ENCODE measurements at places on chromosomes 4 and X.

DNA sequence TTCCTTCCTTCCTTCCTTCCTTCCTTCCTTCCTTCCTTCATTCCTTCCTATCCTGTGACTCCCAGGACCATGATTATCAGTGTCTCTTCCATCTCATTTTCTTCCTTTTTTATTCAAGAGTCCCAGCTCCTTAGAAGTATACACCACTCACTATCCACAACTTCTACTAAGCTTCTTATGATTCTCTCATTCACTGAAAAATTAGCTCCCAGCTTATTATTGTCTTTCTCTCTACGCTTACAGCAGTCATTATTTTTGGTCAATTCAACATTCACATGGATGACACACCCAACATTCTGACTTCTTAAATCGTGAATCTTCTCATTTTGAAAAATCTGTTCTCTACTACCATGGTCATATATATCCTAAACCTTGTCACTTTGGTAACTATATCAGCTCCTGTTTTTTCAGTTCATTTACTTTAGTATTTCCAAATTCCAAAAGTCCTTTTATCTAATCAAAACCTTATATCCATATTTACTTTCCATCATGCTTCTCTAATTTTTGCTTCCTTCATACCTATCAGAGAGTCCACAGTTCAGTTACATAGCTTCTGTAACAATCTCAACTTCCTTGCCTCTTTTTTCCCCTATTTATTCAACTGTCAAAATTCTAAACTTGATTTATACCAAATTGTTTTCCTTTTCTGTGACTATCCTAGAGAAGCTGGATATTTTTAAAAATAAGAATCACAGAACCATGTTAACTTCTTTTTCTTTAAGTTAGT, 677.5 kb downstream of the RAPGEF2 start:
- no peak for DNase-seq

GRCh38 chr4:76322236-76322635, 15.7 kb downstream of the STBD1 start:
- no peak for DNase-seq

- DNase-seq, result no peak
Measured at GRCh38 chr4:7382634-7383014, 52.1 kb downstream of the PSAPL1 start.

- DNase-seq, result no peak
Measured at GRCh38 chrX:7147413-7147977, at the start of gene STS. STS (plus strand) TSS chrX:7147712; CDS start chrX:7253200, 105,488 bp downstream.

GRCh38 chr4:182649698-182650477, 267.3 kb downstream of the DCTD start:
- no peak for DNase-seq

DNA sequence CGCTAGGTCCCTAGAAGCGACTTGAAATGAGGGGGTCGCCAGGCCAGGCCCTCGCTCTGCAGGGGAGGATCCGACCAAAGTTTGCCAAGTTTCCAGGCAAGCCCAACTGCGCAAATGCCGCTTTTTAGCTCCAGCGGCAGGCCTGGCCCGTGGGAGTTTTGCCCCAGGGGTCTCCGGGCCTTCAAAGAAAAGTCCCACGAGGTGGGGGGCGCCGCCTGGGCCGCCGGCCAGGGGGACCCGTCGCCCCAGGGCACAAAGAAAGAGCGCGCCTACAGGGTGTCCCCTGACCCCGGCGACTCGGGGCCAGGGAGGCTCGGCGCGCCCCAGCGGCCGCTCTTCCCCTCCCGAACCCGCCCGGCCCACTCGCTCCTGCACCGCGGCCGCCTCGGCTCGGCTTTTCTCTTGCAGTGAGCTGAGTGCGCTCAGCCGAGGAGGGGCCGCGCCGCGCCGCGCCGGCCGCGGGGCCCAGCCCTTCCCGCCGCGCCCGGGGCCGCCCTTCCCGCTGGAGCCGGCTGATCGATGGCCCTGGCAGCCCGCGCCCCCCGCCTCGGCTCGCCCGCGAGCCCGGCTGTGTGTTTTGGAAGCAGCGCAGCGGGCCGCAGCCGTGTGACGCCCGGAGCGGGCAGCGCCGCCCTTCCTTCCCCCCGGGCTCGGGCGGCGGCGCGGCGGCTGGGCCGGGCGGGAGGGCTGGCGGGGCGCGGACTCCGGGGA, 754 bp upstream of the KLF3 start:
- DNase-seq, result no peak

- no peak for DNase-seq
Measured at GRCh38 chr4:104351706-104352105, 143.0 kb downstream of the CXXC4 start.

- DNase-seq, result no peak
Measured at GRCh38 chrX:42606591-42606990, 171.4 kb downstream of the PPP1R2C start.

DNA sequence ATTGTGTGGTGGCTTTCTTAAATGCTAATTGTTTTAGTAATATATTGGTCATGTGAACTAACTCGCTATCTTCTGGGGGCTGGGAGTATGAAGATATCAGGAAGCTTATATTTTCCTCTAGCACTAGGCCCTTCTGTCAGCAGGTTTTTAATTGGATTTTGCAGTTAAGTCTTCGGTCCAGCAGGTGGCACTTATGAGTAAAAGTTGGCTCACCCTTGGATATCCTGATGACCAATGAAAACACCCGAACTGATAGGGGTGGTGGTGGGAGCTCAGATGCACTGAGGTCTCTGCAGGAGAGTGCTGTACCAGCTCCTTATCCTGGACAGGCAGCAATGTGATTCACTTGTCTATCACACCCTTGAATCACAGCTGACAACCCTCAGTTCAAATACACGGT, 1365.8 kb upstream of the DIAPH2 start:
- no peak for DNase-seq

- DNase-seq, result no peak
Measured at GRCh38 chr4:126800575-126801141, 832.1 kb upstream of the INTU start.

GRCh38 chrX:65673857-65674203, 6.4 kb downstream of the MSN start:
- DNase-seq, result no peak

GRCh38 chr4:21848021-21848420, 100.6 kb downstream of the KCNIP4 start:
- DNase-seq, result no peak

DNA sequence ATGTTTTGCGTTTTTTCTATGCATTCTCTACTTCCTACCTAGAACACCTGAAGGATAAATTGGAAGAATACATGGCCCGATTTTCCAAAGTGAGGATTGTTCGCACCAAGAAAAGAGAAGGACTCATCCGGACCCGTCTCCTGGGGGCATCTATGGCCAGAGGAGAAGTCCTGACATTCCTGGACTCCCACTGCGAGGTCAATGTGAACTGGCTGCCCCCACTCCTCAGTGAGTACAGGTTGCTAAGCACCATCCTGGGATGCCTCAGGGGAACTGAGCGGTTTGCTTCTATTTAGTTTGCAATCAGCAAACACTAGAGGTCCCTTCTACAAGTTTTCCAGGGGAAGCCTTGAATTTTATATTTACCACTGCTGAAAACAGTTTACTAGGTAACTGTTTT, 359.3 kb upstream of the GALNT7 start:
- DNase-seq, result no peak

- DNase-seq, result no peak
Measured at GRCh38 chr4:97013711-97014110, 1129.6 kb downstream of the STPG2 start.

- no peak for DNase-seq
Measured at GRCh38 chrX:12790885-12791256, 341 bp upstream of the PRPS2 start.

DNA sequence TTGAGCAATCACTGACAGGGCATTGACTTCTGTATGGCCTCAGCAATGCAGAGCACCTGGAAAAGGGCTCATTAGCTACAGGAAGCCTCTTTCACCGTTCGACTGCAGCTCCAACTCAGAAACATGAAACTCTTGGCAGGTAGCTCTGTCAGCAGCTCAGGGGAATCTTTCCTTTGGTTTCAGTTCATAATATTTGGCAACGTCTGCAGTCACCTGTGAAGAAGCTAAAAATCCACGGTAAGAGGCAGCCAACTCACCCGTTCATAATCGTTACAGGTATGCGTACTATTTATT, 354.9 kb downstream of the CAMK2D start:
- no peak for DNase-seq

DNA sequence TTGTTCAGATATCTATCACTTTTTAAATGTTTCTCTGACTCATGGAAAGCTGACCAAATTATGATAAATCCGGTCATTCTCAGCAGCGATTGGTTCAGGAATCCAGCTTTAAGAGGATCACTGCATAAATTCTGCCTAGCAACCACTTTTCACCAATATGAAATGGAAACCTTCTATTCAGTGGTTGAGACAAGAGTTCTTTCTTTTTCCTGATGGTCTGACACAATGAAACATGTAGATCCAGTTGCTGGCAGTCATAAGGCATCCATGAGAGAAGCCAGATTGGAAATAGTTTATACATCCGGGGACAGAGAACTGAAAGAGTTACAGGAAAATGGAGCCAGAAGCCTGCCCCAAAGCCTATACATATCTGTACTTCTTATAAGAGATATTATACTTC, 27.2 kb downstream of the MAB21L2 start:
- DNase-seq, result no peak

DNA sequence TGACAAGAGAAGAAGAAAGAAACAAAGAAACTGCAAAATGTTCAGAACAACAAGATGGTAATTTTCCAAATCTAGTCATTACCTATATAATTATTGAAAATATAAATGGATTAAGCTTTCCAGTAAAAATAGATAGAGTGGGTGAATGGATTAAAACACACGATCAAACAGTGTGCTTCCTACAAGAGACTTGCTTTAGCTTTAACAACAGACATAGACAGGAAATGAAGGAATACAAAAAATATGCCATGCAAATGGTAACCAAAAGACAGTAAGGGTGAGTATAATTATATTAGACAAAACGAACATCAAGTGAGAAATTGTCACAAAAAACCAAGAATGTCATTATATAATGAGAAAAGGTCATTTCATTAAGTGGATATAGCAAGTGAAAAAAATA, 842.8 kb downstream of the CCSER1 start:
- no peak for DNase-seq

GRCh38 chr4:73753215-73753614, 12.8 kb downstream of the CXCL8 start:
- DNase-seq, result no peak

GRCh38 chr4:107804956-107805355, 19.8 kb upstream of the SGMS2 start:
- no peak for DNase-seq

DNA sequence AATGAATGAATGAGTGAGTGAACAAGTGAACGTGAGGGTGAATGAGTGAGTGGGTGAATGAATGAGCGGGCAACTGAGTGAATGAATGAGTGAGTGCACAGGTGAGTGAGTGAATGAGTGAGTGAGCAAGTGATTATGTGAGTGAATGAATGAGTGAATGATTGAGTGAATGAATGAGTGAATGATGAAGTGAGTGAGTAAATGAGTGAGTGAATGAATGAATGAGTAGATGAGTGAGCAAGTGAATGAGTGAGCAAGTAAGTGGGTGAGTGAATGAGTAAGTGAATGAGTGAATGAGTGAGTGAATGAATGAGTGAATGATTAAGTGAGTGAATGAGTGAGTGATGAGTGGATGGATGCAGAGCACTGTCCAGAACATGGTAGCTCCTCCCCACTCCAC, 205.8 kb downstream of the STK32B start:
- no peak for DNase-seq

DNA sequence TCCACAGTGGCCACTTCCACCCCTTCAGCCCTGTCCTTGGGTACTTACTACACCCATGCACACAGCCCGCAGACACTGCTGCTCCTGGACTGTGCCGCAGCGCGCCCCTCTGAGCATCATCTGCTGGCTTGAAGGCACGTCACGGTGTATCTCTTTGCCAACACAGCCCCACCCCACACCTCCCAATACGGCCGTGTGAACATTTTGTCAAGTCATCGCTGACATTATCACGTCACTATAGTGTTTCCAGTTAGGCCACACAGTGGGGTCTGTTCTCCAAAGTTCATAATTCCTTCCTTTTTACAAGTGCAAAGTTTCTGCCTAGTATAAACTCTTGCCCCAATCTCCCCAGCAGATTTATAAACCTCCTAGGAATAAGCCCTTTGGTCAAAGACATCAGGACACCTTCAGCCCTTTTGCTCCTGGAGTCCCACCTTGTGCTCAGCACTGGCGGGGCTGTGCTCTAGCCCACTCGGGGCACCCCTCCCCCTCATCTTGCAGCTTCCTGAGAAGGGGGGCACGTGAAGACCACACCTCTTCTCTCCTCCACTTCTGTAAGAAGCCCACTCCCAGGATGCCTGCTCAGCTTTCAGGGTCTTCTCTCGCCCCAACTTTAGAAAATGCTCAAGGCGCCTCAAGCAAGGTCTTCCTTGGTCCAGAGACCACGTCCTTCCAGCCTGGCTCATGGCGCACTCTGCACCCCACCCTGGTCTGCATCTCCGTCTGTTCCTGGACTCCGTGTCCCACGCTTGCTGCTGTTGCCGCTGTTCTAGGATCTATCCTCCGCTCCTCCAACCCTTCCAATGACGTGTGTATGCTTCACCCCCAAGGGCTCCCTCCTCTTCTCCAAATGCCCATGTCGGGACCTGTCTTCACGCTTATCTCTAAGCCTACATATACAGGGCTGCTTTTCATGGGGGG, 7.2 kb downstream of the FAM53A start:
- DNase-seq, result no peak

DNA sequence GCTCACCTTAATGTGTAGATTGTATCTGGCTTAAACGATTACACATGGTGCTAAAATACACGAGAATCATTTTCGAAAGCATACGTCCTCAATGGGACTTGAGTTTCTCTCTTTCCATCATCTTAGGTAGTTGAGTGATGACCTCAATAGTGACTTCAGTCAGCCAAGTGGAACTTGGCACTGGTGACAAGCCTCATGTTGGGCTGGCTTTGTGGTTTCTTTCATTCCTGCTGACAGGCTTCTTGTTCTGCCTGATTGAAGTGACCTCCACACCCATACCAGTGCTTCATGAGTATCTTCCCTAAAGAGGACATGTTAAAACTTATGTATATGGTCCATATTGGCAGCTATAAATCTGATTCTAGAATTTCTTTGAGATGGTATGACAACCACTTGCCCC, 159.1 kb upstream of the WDR1 start:
- DNase-seq, result no peak

DNA sequence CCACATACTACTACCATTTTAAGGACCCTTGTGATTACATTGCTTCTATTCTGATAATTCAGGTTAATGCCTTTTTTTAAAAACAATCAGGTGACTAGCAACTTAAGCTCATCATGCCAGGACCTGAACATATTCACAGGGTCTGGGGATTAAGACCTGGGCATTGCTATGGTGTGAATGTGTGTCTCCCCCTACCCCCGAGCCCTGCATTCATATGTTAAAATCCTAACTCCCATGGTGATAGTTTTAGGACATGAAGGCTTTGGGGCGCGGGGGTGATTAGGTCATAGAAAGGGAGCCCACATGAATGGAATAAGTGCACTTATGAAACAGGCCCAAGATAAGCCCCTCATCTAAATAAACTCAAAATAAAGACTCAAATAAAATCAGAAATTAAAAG, 734.4 kb upstream of the PABPC4L start:
- no peak for DNase-seq

- no peak for DNase-seq
Measured at GRCh38 chr4:182175788-182176519, 67.2 kb upstream of the TENM3 start.

Data from AG04449 (cell line).